ENCODE measurements at places on chromosomes 5 and 9. TPM values are rescaled to one million over a fixed set of nuclear protein-coding genes. Genes with fewer than 3 reads are reported as not detected.

BTNL3 gene
- polyA plus RNA-seq: not detected

DNA sequence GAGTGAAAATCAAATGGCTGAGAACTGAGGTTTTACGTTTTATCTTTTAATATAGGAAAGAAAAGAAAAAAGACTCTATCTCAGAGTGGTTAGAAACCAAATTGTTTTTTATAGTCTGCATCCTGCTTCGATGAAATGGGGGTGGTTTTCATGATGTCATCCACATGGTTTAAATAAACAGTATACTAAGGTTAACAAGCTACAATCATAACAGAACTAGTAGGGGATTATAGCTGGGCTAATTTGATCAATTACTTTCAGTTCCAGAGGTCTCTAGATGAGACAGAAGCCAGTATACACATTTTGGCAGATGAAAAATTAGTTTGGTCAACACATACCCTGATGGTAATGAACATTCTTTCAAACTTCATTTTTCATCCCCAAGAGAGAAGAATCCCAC lies 106.3 kb upstream of the SNX2 start:
- DNase-seq: no peak

RNF183 gene
- polyA plus RNA-seq: 6.0 TPM

- DNase-seq: no peak
Measured at GRCh38 chr9:137158625-137159024, 11.2 kb downstream of the LRRC26 start.

ZSWIM6 gene
- polyA plus RNA-seq: 31.7 TPM

DNA sequence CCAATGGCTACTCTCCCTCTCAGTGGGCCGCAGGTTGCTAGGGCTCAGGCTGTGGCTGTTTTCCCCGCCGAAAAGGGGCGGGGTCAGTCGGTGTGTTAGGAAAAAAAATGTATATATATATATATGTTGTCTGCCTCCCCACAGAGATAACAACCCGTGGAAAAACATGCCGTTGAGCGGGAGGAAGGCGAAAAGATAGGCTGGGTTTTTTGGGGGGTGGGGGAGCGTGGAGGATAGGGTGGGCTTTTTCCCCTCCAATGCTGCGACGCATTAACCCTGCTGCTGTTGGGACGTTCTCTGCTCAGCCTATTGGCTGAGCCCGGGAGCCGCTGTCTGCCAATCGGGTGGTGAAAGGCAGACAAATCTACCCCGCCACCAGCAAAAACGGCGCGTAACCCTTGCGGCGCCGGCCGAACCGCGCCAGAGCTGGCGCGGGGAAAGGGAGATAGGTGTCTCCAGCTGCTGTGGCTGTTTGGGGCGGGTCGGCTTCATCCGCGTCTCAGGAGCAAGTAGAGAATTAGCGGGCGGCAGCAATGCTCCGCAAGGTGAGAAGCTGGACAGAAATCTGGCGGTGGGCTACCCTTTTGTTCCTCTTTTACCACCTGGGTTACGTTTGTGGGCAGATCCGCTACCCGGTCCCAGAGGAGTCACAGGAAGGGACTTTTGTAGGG lies at the start of gene PCDHGC4:
Gene PCDHGC4 (plus strand): TSS at position 390 of the 671 bp plus-strand sequence. CDS start 144 bp downstream, at position 534.
- no peak for DNase-seq

- no peak for DNase-seq
Measured at GRCh38 chr5:7609726-7610125, 213.8 kb downstream of the ADCY2 start.

- no peak for DNase-seq
Measured at GRCh38 chr5:55363856-55364255, 56.1 kb downstream of the MTREX start.

CDH6 gene
- 49.5 TPM for polyA plus RNA-seq

DNA sequence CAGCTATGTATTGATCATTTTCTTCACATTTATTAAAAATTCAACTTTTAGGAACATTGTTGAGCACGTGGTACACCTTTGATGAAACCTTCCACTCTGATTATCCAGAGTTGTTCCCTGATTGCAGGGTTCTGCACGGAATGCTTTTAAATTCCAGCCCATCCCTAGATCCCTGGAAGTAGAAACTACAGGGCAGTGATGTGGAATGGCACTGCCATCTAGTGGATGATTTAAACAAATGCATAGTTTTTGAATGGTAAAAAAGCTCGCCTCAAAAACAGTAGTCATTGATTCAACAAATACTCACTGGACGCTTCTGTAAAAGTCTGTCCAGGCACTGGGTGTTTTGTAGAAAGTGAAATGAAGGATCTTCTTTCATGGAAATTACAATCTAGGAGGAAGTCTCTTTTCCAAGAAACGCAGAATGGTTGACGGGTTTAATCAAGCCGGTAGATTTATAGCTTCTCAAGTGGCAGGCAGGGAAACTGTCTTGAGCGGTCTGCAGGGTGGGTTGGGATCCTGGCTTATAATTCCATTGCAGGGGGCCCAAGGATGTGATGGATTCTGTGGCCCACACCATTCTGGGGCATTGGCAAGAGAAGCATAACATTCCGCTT lies 118.4 kb downstream of the ARHGAP26 start:
- no peak for DNase-seq

GRCh38 chr5:153654504-153655200 lies 164.2 kb downstream of the GRIA1 start:
- no peak for DNase-seq

TERT gene
- polyA plus RNA-seq: 1.0 TPM

GOLGA1 gene
- 16.5 TPM for polyA plus RNA-seq

GRCh38 chr5:168030912-168031311 lies 260.5 kb upstream of the WWC1 start:
- no peak for DNase-seq

PRLR gene
- 27.5 TPM for polyA plus RNA-seq

MTREX gene
- polyA plus RNA-seq: 82.9 TPM

DNA sequence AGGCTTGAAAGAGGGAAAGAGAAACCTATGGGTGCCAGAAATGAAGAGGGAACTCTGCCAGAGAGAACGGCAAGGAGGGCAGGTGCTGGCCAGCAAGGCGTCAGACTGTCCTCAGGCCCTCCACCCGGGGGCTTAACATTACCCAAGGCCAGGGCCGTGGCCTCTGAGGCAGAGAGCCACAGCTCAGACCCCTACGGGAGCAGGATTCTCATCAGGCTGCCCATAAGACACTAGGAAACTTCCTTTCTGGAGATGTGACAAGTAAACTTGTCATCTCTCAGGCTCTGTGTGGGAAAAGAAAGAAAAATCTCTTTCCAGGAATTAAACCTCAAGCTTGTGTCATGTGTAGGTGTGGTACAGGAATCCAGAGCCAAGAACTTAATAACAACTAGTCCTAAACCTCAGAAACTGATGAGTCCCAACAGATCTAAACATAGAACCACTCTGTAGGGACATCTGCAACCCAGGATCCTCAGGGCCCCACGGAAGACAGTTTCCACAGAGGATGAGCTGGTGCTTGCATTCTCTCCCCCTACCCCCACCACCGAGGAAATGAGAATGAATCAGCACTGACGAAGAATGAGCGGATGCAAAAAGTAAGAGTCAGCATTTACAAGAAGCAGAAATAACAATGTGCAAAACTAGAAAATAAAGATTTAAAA lies 74.3 kb downstream of the DCP2 start:
- DNase-seq: no peak

GRCh38 chr5:140258873-140259272 lies 44.0 kb downstream of the PFDN1 start:
- no peak for DNase-seq

GRCh38 chr9:113558632-113559502 lies 95.3 kb downstream of the RGS3 start:
- DNase-seq: no peak

GRCh38 chr9:76716085-76716672 lies 48.1 kb upstream of the PCA3 start:
- no peak for DNase-seq

SLCO6A1 gene
- polyA plus RNA-seq: 0.24 TPM

CDKN2A gene
- not detected for polyA plus RNA-seq

NTNG2 gene
- 0.41 TPM for polyA plus RNA-seq

GRCh38 chr9:28073270-28073669 lies 500.0 kb upstream of the C9orf72 start:
- peak; percentile 76 for DNase-seq

TPD52L3 gene
- not detected for polyA plus RNA-seq

DNA sequence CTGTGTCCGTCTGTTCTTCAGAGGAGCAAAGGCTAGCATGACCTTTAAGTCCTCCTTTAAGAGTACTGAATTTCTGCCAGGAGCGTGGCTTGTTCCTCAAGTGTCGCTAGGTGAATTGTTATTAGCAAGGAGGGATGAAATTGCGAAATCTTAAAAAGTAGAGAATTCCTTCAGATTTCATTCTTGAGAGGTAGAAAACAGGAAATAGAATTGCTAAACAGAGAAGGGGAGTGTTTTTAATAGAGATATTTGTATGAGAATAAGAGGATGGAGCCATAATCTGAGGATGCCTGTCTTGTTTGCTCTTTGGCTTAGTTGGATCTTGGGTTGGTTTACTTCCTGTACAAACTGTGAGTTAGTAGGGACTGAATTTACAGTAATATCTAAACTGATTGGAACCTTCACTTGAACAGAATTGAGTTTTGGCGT lies 39.2 kb downstream of the EXOSC2 start:
- DNase-seq: no peak

DNA sequence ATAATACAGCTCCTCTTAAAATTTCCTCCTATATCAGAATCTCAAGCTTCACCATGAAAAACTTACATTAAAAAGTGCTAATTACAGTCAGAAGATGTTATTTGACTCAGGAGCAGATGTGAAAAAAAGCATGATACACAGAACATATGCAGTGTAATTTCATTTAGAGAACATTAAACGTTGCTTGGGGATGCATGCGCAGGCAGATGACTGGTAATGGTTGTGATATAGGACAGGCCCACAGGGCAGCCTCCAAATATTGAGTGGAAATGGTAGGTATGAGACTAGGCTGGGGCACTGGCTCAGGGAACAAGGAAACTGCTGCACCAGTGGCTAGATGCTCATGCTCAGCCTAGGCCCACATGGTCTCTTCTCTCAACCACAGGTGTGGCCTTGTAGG lies 69.7 kb downstream of the IARS1 start:
- no peak for DNase-seq

TRIM7 gene
- 0.42 TPM for polyA plus RNA-seq

DNA sequence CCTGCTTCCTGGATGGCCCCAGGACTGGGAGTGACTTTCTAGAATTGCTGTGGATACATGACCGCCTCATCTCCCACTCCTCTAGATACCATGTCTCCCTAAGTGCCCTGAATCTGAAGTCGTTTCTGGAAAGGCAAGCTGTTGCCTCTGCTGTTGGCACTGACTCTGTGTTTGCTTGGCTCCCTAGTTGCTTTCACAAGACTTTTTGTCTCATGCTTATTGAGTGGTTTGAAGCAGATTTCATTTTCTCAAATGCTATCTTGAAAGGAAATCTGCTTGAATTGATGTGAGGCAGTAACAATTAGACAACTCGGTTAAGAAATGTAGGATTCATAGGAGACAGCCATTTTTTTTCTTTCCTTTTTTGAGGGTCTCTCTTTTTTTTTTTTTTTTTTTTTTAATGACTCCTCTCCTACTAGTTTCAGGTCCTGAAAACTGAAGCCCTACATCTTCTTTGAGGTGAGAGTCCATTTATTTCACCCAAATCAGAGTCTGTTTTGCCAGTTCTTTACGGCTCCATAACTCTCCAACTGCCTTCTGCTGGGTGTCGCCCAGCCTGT lies 65.9 kb downstream of the PRDM6 start:
- DNase-seq: no peak

- DNase-seq: no peak
Measured at GRCh38 chr9:33458444-33458843, 11.1 kb upstream of the AQP3 start.

AK1 gene
- polyA plus RNA-seq: 44.7 TPM

- DNase-seq: no peak
Measured at GRCh38 chr9:124014211-124014955, 2.8 kb downstream of the LHX2 start.

DNA sequence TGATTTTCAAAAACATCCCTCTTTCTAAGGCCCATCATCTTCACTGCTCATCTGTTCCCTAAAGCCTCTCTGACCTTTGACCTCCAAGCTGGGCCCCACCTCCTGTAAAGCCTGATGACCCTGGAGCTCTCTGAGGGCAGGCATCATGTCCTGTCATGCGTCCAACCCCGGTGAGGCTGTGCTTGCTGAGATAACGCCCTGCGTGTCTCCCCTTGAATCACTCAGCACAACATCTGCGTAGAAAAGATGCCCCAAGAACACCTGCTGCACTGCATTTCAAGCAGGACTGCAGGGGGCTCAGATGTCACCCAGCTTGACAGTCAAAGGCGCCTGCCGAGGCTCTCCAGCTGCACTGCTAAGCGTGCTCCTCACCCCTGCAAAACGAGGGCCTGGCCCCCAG lies 78.0 kb downstream of the OTULIN start:
- DNase-seq: no peak

PDE8B gene
- 5.3 TPM for polyA plus RNA-seq

GRCh38 chr9:129851821-129852220 lies 16.6 kb downstream of the USP20 start:
- no peak for DNase-seq

TAF11L2 gene
- not detected for polyA plus RNA-seq

ANKDD1B gene
- 10.3 TPM for polyA plus RNA-seq
